ENCODE measurements at places on chromosomes 1 and 21.

DNA sequence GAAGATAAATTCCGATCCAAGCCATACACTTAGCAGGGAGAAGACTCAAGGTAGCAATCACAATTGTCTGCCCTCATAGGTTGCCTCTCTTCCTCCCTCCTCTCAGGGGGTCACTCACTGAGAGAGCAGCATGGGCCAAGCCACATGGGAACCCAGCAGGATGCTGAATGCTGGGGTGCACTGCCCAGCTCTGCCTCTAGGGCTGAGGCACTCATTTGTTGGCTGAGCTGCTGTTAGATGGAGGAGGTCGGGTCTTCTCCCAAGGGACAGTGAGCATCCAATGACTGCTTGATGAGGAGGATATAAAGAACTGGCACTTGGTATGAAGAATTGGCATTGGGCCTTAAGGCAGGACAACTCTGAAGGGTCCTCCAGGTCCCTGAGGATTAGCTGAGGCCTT is 418.8 kb downstream of the SIPA1L2 start:
- DNase-seq: no peak

DNA sequence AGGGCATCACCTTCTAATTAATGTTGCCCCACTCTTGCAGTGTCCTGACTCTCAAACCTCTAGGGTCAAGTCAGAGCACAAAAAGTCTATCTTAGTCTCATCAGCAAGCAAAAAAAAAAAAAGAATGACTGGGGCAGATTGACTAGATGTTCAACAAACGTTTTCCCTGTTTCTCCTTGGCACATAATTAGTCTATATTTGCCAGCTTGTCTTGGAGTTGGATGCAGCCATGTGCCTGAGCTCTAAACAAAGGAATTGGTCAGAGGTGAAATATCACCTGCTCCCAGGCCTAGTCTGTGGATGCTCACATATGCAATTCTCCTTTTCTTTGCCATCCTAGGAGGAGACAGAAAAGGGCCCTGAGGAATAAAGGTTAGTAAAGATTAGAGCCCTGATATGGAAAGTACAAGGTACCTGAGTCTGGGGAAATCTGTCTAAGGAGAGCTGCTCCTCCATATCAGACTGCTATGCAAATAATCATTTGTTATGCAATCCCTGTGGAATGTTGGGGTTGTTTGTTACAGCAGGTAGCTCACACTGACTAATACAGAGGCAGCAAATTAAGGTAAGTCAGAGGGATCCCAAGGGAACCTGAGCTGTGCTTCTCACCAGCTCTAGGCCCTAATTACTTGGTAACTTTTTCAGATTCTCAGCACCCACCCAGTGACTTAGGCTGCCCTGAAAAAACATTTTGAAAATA is 130.8 kb downstream of the BRINP2 start:
- no peak for DNase-seq

DNA sequence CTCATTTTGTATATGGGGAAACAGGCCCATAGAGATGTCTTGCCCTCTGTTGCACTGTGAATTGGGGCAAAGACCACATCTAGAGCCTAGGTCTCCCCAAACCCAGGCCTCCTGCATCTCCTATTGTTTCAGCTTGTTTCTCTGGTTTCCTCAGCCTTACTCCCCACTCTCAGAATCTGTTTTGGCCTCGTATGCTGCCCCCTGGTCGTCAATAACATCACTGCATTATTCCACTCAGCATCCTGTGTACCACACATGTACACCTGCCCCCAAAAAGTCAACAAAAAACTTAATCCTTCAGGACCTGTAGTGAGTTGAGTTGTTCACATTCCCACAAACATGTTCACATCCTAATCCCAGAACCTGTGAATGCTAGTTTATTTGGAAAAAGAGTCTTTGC is 184.8 kb downstream of the BRINP2 start:
- DNase-seq: no peak

DNA sequence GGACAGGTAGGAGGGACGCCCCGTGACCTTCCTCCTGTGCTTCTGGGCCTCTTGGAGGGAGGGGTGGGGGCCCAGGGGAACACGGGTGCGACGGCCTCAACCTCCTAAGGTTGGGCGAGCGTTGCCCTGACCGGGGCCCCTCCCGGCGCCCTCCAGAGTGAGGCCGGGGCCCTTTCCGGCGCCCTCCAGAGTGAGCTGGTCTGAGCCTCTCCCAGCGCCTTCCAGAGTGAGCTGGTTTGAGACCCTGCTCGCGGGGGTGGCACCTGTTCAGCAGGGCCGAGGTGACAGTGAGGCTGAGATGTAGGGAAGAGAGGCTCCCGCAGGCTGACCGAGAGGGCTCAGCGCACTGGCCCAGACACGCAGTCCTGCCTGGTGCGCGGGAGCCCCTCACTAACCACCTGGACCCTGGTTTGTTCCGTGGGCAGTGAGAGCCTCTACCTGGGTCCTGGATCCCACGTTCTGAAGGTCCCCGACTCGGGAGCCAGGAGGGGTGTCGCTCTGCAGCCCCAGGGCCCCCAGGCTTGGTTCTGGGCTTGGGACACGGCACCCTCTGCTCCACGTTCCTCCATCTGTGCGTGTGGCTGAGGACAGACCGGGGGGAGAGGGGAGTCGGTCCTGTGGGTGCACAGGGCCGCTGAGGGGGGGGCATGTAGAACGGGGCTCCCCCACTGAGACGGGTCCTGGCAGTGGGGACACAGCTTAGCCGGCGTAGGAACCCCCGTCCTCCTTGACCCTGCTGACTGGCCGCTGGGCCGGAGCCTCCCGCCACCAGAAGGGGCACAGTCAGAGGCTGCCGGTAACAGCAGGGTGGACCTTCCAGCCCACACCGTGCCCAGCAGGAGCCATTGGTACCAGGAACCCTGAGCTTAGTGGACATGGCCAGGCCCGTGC is 1.4 kb downstream of the COL6A1 start:
- DNase-seq: no peak

DNA sequence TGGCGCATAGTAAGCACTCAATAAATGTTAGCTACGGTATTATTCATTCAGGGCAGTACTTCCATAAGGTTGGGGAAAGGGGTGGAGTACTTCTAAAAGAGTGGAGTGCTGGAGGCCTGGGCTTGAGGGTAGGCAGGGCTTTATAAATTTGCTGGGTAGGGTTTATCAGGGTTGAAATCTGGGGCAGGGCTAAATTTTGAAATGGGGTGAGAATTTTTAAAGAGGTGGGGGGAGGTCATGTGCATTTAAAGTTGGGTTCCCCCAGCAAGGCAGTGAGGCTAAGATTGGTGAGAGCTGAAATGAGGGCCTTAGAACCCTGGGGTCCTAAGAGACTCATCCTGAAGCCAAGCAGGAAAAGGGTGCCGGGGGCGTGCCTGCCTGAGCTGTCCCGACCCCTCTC is 10.0 kb downstream of the CATSPER4 start:
- no peak for DNase-seq

- no peak for DNase-seq
These were observed 49.2 kb upstream of the PAX7 start for GRCh38 chr1:18581420-18581880.

DNA sequence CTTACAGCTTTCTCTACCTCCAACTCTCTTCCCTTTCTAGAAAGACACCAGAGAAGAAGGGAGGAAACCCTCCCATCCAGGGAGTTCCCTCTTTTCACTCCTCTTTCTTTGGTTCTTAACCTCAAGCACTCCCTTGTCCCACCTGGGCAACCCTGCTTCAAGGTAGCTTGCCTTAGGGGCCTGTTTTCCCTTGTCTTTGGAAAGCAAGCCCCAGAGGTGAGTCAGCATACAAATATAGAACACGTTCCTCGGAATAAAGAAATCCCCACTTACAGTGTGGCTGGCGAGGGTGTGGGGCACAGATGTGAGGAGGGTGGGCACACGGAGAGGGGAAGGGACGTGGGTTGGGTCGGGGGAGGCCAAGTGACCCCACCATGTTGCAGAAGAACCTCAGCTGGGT is 26.1 kb upstream of the KCNE2 start:
- DNase-seq: no peak

GRCh38 chr21:36867291-36867905 is 99.1 kb downstream of the HLCS start:
- no peak for DNase-seq

All from CD4-positive, alpha-beta T cell treated with Interleukin-15 for 4 hours (primary cell).